ENCODE measurements at places on chromosomes 2 and 18. TPM values are rescaled to one million over a fixed set of nuclear protein-coding genes. Genes with fewer than 3 reads are reported as not detected.

The DPP4 gene
- 6.7 TPM for total RNA-seq

DNA sequence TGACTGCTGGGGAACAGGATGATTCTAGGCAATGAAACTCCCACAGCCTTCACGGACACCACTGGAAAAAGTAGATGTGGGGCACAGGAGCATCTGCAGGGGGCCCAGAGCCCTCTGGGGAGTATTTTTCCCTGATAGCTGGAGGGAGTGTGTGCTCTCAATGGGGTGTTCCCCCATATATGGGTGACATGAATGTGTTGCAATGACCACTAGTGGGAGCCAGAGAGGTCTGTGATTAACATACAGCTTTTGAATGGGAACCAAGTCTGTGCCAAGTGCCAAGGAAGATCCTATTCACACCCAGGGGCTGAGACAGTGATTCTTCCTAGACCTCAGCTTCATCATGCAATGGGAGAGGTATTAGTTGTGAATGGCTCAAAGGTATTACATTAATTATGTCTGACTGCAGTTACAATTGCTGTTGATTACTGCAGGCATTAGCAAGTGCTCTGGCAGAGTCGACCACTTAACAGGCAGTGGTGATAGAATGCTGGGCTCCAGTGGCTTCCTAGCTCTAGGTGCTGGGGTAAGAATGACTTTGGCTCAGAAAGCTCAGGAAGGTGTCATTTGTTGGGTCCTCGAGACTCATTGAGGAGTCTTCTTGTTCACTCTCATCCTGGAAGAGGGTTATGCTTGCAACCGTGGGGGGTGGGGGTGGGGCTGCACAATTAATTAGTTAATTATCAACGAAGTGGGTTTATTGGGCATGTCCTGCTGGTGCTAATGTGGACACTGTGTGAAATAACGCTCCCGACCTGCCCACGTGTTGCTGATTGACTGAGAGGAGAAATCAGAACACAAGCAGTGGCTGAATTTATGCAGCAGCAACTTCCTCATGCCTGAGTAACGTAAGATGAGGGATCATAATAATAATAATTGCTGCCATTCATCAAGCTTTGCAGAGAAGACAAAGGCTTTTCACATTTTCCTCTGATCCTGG is 194.1 kb downstream of the CLIP4 start:
- DNase-seq = no peak

DNA sequence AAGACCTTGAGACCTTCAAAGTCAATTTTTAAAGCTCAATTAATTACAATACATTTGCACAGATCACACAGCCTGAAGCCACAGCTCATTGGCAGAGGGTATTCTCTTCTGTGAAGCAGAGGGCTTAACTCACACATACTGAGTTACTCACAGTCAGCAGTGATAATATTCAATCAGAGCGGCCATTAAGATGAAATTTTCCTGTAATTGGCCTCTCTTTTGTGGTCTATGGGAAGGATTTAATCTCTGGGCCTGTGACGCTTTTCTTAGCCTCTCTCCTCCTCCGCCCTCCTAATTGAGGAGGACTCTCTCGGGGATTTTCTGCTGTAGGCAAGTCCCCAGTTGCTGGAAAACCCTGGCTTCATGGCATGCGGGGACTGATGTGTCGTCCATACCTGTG is 12.3 kb upstream of the LDLRAD4 start:
- no peak for DNase-seq

DNA sequence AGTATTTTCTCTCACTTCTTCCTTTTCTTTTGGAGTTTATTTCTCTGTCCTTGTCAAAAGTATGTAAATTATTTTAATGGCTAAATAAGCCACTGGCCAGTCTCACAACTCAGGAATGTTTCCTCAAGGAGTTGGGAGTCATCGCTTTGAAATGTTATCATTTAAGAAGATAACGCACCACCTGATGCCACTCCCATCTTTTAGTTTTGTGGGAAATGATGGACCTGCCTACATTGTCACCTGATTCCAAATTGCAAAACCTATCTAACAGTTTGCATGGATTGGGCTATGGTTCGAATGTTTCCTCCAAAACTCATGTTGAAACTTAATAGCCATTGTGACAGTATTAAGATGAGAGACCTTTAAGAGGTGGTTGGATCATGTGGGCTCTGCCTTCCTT is 32.4 kb upstream of the PPM1B start:
- DNase-seq = no peak

DNA sequence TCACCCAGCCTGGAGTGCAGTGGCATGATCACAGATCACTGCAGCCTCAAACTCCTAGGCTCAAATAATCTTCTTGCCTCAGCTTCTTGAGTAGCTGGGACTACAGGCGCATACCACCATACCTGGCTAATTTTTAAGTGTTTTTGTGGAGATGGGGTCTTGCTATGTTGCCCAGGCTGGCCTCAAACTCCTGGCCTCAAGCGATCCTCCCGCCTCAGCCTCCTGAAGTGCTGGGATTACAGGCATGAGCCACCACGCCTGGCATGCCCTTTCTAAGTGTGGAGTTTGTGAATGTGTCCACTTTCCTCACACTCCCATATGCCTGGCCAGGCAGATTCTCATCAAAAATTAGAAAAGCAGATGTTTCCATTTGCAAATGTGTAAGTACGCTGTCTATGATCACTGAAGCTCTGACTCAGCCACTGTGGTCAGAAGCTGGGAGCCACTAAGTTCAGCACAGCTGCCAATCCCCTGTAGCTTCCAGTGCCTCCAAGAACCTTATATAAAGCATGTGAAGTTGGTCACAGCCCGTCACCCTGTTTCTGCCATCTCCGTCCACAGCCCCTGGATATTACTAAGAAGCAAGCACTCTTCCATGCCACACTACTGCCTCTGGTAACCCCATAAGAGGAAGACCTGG is 155.4 kb downstream of the FAM210A start:
- no peak for DNase-seq

The PGAP1 gene
- total RNA-seq = 6.5 TPM

The CCDC141 gene
- total RNA-seq = 139 TPM

DNA sequence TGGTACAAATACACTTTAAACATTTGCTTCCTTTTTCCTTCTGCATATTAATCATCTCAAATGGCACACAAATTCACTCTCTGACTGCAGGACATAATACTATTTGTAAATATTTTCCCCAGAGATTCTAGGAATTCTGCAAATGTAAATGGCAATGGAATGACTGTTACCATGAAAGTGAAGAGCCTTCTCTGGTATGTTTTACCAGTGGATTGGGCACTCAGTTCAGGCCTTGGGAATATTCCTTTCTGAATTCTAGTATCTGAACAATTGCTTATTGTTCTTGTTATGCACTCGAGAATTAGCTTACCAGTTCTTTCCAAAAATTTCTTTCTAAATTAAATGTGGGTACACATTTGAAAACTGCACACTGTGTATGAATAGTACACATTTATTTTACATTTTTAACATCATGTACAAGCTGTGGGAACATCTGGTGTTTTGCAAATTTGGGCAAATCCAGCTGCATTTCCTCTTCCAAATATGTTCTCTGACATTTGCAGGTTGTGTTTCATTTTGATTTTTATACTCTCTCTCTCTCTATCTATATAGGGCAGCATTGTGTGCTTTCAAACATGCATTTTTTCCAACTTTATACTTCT is 289.1 kb downstream of the NBAS start:
- no peak for DNase-seq

Measured in left ventricle myocardium superior (tissue), 1 donor.